ENCODE measurements at places on chromosomes 16 and 17. TPM values are rescaled to one million over a fixed set of nuclear protein-coding genes. Genes with fewer than 3 reads are reported as not detected.
A peak's percentile ranks its signal among the peaks of the same experiment; 100 is the strongest.

DNA sequence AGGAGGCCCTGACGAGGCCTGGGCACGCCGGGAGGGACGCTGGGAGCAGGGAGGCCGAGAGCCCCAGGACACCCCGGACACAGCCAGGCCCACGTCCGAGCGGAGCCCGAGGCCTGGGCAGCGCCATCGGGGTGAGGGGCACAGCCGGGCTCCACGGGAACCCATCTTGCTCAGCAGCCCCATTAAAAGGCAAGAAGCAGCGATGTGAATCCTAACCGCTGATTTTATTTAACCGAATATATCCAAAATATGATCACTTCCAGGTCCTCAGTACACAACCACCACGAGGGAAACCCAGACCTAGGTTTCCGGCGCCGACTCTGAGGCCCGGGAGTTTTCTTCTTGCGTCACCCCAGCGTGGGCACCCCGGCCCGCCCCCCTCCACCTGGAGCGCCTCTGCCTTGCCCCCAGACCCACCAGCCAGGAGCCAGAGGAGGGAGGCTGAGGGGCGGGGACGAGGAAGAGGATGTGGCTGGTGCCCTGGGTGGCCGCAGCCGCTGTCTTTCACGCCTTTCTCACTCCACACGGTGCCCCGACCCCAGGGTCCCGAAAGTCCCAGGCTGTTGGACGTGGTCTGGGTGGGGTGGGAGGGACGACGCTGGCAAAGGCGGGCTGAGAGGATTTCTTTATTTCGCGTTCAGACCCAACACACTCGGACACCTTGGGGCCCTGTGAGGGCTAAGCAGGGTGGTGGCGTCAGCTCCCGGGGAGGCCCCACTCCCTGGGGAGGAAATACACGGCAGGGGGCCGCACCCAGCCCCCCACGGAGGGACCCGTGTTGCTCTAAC lies 568 bp upstream of the CCDC154 start:
- no peak for DNase-seq

- DNase-seq: no peak
Measured at GRCh38 chr16:21156767-21157467, 1.6 kb upstream of the LDAF1 start.

GRCh38 chr16:73049511-73049910 lies 1.6 kb upstream of the ZFHX3 start:
- no peak for DNase-seq

DNA sequence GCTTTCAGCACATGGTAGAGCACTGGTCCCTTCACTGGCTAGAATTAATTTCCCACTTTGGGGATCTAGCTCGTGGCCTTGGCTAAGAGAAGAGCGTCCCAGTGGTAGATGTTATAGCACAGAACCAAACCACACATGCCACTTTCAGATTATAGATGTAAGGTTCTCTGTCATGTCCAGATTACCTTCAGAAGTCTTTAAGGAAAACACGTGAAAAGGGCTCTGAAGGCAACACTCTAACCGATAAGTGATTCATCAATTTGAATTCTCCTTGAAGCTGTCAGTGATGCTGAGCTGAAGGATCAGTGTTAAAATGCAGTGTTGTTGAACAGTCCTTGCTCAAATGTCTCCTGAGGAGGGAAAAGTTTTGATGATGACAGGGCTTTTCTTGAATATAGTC lies 43.5 kb upstream of the VPS4A start:
- DNase-seq: no peak

GRCh38 chr16:22001591-22001990 lies 675 bp upstream of the PDZD9 start:
- DNase-seq: no peak

DNA sequence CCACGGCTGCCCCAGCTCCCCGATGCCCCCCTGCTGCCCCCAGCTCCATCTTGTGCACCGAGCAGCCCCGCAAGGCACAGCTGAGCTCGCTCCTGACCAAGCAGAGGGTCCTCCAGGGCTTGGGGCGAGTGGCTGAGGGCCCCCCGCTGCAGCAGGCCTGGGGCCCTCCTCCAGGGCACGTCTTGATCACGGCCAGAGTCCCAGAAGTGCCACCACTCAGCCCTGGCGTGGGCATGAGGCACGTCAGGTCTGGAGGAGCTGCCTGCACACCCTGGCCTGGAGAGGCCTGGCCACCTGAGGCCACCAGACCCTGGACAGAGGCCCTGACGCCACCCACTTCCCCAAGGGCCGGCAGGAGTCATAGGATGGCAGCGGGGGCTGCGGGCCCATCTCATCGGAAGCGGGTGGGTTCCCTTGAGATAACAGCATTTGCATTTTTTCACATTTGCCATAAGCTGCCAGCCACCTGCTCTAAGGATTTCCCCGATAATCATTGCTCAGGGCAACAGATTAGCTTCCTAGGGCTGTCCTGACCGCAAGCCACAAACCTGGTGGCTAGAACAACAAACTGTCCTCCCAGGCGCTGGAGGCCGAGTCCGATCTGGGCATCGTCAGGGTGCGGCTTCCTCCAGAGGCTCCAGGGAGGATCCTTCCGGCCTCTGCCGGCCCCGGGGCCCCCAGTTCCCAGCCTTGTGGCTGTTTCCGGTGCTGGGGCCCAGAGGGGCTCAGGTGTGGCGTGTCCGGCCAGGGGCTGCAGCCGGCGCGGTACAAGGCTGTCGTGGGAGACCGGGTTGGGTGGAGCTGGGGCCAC lies 23.9 kb upstream of the C1QTNF8 start:
- no peak for DNase-seq

GRCh38 chr17:29407856-29408255 lies 17.7 kb downstream of the TAOK1 start:
- no peak for DNase-seq

GRCh38 chr16:79723583-79724168 lies 123.1 kb upstream of the MAF start:
- DNase-seq: no peak

GRCh38 chr16:66299349-66299748 lies 67.1 kb upstream of the CDH5 start:
- no peak for DNase-seq

DNA sequence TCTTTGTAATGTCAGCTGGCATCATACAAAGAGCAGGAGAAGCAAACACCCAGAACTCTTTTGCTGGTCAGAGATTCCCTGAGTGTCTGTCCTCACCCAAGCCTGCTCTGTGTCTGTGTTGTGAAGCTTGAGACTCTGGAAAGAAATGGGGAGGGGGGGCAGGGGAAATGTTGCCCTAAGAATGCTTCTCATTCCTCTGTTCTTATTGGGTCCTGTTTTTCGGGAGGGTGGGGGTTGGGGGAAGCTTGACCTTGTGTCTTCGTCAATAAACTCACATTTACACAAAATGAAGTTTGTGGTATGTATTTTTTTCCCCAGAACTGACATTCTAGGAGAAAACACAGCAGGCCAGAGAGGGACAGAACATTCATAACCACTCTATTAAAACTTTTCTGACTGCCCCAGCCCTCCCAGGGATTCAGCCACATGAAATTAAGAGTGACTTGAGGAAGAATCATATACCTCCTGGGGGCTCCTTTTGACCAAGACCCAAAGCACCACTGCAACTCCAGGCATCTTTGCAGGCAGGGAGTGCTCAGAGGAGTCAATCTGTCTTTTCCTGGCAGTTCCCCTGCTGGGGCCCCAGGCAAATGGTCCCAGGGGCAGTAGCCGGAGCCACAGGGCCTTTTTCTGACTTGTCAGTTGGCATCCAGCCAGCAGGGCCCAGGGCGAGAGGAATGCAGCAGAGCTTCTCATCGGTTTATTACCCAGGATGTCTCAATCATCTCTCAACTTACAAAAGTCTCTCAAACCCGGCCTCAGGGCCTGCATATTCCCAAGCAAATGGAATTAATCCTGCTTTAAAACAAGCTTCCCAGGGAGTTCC lies 5.1 kb upstream of the RASL10B start:
- DNase-seq: peak; percentile 86

GRCh38 chr16:66894948-66895688 lies 14.8 kb downstream of the PDP2 start:
- no peak for DNase-seq

- no peak for DNase-seq
Measured at GRCh38 chr17:37130984-37131446, 182.3 kb downstream of the AATF start.

DNA sequence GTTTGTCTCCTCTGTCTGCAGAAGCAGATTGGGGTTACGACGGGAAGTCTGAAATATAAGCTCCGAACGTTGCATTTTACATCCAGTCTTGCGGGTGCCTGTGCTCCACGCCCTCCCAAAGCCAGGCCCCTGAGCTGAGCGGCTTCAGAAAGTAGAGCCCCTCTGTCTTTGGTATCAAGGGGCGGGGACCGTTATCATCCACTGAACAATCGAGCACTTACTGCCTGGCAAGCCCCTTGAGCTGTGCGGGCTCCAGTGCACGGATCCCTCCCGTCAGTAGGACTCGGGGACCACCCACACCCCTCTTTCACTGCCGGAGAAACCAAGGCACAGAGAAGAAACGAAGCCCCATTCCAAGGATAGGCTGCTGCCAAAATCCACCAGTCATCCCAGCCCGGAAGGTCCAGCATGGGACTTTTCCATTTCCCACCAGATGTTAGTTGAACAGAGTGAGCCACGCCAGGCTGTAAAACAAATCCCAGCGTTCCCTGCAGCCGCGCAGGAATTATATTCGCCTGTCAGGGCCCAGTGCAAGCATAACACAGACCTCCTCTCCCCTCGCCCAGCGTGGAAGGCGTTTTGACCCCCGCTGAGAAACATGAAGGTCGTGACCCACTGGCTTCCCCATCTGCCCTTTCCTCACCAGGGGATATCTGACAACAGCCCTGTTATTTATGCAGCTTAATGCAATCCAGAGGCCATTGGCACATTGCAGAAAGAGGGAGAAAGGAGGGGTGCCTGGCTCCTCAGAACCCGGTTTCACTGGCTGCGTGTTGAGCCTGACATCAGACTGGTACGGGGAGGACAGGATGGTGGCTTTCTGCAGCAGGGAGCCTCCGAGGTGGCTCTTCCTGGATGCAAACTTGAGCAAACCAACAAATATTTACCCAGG lies 212.2 kb upstream of the FOXF1 start:
- DNase-seq: no peak

DNA sequence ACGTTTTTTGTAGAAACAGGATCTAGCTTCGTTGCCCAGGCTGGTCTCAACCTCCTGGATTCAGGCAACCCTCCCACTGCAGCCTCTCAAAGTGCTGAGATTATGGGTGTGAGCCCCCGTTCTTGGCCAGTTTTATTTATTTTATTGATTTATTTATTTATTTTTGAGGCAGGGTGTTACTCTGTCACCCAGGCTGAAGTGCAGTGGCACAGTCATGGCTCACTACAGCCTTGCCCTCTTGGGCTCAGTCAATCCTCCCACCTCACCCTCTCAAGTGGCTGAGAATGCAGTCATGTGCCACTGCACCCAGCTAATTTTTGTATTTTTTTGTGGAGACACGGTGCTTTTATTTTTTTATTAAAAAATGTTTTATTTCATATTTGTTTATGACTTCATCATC lies 79.9 kb upstream of the ATF7IP2 start:
- DNase-seq: no peak

GRCh38 chr17:61412860-61413660 lies 13.4 kb downstream of the TBX2 start:
- DNase-seq: no peak

DNA sequence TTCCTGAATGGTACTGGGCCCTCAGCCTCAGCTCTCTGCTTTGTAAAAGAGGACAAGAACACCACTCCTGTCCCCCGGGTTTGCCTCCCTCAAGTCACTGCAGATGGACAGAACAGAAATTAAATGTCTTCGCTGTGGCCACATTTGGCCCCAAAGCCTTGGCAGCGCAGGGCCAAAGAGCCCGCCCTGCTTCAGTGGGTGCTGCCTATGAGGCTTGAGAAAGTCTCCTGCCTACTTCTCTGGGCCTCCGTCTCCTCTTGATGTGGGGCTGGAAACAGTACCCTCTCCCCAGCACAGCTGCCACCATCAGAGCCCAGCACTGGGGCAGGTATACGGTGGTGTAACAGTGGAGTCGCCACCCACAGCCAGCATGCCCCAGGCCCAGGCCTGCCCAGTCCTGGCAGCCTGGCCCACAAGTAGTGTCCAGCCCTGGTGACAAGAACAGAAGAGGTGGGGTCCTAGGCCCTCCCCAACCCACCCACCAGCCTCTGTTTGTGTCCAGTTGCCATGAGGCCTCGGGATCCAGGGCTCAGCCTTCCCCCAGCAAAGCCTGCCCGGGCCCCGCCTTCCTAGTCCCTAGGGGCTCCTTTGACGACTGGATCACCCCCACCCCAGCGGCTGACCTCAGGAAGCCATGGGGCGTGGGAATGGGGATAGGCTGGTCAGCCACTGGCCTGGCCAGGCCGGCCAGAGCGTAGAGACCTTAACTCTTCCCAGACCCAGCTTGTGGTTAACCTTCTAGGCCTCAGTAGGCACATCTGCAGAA lies 3.9 kb upstream of the TPPP3 start:
- no peak for DNase-seq

GRCh38 chr16:53058441-53058840 lies 3.6 kb downstream of the CHD9 start:
- DNase-seq: no peak

DNA sequence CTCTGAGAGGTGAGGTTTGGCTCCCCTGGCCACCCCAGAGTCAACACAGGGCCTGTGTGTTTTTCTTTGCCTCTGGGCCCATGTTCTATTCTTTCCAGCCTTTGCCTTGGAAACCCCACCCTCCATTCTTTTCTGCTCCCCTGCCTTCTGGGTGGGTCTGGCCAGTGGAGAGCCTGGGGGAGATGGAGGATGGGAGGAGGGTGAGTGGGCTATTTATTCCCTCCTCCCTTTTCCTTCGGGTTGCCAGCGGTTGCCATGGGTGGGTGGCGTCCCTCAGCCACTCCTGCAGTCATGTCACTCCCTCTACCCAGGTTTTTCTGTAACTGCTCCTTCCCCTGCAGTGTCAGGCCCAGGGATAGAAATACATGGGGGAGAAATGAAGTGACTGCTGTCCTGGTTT lies 15.5 kb downstream of the CMIP start:
- no peak for DNase-seq

DNA sequence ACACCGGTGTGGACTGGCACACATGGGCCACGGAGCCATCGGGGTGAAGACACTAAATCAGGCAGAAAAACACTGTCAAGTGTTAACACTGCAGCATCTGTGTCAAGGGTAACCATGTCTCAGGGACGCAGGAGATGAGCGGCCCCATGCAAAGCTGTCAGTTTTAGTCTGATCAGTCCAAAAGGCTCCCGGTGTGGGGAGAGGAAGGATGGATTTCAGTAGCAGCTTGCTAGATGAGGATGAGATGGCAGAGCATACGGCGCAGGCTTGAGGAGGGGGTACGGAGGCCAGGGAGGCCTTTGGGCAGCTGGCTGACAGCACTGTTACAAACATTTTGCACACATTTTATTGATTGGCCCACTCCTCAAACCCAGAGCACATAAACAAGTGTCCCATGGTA lies 98.1 kb downstream of the GNAO1 start:
- DNase-seq: no peak

DNA sequence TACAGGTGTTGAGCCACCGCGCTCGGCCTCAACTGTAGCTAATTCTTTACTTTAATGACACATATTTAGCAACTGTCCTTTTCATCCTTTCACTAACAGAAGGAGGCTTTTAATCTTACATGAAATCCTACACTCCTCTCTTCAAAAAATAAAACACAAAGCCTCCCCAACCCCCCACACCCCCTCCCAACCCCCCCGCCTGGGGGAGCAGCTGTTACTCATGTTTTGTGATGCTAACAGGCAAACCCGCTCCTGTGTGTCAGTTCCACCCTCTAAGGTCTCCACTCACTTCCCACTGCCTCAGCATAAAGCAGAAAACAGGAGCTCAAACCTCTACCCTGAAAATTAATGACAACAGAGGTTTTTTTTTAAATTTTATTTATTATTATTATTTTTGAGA lies 55.4 kb upstream of the SLC25A19 start:
- no peak for DNase-seq

The HOXB5 gene
- total RNA-seq: 20.8 TPM

The RTN4RL1 gene
- 1.7 TPM for total RNA-seq

The CLEC18B gene
- total RNA-seq: 8.2 TPM

The JUP gene
- 169 TPM for total RNA-seq

The SLFN12L gene
- not detected for total RNA-seq

The RPA1 gene
- total RNA-seq: 129 TPM
